ENCODE measurements at places on chromosomes 5 and 9.

GRCh38 chr5:147474140-147474539, 35.7 kb downstream of the DPYSL3 start:
- DNase-seq = no peak

DNA sequence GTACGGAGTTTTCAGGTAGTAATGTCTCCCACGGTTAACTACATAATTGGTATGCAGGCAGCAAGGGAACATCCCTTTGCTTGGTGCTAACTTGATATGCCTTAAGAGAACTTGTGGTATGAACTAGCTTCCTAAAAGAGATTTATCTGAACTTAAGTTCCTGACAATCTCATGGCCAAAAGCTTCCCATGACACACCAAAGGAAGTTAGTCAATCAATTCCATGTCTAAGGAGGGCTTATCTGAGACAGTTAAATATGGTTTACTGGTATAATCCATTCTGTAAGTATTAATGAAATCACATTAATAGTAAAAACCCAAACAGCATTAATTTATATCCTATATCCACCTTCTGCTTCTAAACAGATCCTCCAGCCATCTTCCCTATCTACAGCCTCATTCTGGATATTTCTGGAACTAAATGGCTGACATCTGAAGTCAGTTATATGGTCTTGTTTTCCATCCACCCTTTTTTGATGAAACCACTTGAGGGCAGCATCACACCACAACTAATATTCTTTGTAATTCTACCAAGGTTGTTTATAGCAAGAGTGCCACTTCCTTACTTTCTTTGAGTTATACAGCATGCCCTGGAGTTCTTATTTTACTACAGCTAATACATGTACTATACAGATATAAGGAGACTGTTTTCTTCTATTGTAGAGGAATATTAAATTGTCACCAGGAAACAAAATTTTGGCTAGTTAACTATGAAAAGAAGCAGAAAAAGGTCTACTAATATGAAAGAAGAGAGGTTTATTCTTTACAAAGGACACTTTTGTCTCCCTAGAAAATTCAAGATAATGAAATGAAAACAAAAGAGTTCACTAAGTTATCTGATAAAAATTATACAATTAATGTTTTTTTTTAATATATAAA, 34.7 kb downstream of the SHOC1 start:
- no peak for DNase-seq

DNA sequence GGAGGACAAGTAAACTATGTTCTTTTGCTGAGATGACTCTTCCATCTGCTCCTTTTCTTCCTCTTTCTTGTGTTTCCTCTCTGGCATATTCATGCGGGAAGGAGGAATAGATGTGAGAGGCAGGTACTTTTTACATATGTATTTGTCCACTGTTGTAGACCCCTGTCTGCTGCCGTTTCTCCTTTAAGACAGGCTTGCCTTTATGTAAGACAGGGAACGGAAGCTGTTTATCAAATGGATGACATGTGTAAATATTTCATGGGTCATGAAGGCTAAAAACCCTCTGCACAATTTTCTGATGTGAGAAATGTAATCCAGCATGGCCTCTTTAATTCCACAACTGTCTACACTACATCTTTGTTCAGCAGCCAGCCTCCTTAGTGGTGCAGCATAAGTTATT, 1525.5 kb upstream of the NUDT12 start:
- no peak for DNase-seq

GRCh38 chr5:125011014-125011413, 264.6 kb upstream of the ZNF608 start:
- DNase-seq = no peak

DNA sequence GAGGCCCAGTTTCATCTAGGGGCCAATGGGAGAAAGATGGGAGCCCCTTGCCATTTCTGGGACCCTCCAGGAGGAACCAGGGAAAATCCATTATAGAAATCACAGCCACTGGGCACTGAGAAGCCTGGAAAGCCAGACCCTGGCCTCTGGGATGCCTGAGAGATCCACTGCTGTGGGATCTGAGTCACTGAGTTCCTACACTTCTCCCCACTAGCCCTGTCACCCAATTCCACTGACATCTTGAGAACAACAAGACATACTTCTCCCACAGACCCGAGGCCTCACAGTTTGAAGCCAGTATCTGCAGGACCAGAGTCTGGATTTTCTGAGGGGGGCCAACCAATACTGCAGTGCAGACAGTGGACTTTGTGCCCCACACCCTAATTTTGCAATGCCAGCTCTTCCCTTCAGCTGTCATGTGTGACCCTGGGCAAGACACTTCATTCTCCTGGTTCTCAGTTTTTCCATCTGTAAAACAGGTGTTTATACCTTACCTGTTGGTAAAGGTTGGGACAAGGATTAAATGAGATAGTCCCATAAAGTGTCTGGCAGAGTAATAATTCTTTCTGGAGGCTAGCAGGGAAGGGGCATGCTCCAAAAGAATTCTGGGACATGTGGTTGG, 46.5 kb downstream of the CXXC5 start:
- DNase-seq = no peak

DNA sequence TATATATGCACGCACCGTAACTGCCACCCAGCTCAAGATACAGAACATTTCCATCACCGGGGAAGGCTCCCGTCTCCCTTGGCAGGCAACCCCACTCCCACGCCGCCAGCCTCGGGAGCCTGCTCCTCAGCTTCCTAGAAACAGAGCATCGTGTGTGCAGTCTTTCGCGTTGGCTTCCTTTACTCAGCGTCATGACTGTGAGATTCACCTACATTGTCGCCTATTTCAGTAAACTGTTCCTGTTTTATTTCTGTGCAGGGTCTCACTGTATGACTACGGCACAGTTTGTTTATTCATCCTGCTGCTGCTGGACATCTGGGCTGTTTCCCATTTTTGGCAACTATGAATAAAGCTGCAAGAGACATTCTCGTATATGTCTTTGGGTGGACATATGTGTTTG, 90.7 kb downstream of the STK10 start:
- no peak for DNase-seq

DNA sequence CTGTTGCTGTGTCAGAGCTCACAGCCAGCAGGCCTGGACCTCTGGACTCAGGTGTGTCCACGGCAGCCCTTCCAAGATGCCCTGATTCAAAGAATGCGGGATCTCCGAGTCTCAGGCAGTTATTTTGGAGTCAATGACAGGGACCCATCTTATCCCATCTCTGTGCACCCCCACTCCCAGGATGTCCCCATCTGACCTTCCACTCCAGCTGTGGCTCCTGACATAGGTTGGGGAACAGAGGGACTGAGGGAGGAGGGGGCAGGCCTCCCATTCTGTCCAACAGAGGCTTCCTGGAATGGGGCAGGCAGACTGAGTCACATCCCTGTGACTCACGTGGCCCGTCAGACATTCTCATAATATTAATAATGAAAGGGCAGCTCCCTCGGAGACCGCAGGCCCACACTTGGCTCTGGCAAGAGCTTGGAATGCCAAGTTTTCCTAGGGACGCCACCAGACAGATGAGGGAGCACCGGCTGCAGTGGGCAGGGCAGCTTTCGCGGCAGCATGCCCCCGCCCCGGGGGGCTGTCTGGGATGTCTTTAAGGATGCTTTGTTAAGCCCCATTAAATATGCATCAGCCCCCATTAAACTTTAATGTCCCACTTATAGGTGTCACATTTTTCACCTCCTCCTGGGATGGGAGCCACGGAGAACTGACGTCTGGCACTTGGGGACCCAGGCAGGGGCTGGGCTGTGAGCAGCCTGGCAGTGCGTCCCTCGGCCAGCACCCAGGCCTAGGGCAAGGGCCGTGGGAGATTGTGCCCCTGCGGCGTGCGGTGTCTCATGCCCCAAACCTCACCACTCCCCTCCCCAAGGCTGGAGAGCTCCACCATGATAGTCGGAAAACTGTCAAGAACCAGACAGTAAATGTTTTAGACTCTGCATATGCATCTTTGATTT, 23.6 kb upstream of the FIBCD1 start:
- DNase-seq = no peak

DNA sequence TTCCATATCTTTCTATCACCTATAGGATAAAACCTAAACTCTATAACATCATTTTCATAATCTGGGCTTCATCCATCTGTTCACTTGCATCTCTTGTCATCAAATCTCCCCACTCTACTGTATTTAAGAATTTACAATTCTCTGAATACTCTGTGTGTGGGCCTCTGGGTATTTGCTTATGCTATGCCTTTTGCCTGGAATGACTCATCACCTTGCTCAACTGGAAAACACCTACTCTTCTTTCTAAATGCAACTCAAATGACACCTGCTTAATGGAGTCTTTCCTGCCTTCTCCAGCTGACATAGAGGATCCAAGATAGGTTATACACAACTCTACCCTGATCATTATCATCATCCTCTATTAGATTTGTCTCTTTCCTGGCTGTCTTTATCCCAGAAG, 421.7 kb downstream of the SPATA31D1 start:
- no peak for DNase-seq

Measured in cardiac septum (tissue), 1 donor.